ENCODE measurements at places on chromosomes 4 and X.

DNA sequence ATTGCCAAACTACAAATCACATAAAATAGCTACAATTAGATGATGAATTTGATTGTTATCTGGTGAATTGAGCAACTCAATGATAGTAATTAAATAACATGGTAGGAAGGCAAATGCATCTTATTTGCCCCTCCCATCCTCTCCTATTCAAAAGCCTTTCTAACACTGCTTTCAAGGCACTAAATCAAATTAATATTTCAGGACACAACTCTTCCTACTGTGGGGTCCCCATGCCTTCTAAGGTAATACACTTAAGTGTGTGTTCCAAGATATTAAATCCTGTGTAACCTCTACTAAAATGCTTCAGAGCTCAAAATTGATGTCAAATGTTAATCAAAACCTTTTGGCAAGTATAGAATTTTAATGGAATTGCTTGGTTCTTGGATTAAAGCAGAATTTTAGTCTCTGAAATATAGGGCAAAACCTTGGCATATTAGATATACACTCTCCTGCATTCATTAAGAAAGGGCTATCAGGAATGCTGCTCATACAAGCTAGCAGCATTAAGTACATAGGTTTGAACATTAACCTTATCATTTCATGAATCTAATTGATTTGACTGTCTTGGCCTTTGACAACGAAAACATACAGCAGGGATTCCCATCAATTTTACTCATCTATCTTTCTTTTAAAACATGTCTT lies 371.8 kb upstream of the GALNTL6 start:
- DNase-seq: no peak

DNA sequence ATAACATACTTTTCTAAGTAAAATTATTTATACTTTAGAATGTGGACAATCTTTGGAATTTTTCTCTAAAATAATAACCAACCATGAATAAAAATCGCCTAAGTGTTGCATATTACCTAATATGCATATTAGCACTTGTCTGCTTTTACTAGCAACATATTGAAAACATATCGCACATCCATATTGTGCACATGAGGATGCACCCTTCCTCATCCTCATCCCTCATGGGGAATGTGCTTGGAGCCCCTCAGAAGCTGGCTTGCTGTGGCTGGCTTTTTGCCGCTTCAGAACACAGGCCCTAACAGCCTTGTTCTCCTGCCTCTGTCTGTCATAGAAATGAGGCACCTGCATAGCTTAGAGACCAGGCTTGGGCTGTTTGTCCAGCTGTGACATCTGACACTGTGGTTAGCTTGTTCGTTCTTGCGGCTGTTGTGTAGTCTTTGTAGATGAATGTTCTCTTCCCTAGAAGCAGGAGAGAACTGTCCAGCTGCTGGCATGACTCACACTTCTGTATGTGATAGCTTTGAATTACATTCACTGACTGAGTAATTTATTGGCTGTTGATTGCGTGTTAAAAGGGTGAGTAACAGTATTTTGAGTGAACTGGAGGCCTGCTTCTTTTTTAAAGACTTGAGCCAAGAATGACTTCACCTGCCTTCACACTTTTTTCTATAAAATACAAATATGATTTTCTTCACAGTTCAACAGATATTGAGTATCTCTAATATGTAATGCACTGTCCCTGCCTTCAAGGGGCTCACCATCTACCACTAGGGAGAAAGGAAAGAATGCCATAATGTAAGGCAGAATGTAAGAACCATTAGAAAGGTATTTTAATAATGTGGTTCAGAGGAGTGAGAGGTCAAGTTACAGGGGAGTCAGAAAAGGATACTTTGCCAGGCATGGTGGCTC lies 81.9 kb downstream of the HMGB2 start:
- no peak for DNase-seq

- peak; percentile 42 for DNase-seq
These were observed at the start of gene SLC9A6 for GRCh38 chrX:135985157-135985972. SLC9A6 (plus strand) TSS chrX:135985435; CDS start chrX:135985659, 224 bp downstream.

DNA sequence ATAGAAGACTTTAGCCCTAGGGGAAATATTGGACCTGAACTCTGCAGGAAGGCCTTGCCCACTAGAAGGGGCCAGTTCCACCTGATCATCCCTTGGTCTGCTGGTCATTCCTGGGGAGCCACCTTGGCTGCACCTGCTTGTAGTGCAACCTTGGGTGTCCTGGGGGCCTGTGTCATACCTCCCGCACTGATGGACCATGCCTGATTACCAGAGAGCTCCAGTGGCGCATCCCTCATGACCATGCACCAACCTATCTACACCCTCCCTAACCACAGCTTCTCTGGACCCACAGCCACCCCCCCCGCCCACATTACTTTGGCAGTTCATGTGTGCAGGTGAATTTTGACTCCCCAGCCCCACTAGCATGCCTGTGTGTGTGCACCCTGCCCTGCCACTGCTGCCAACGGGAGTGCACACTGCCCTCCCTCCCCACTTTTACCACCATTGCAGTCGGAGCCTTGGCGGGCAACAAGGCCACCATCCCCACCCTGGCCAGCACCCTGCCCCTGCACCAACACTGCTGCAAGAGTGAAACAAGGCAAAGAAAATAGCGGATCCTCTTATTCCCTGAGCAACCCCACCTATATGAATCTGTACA lies 208.1 kb downstream of the FAM47B start:
- no peak for DNase-seq

DNA sequence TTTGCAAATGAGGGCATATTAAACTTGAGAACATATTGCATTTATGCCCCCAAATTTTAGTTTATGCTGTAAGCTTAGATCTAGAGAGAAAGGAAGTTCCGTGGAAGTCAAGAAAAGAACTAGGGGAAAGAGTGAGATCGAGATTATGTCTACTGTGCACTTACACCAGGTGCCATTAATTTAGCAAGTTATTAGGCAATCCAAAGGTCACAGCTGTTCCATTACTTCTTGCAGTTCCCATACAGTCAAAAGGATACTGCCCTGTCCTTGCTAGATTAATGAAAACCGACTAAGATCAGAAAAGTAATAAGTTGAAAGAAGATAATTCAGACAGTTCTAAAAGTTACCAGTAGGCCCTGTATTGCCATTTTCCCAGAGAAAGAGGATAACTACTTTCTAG lies 49.3 kb upstream of the SLC7A11 start:
- no peak for DNase-seq

GRCh38 chr4:20252656-20253282 lies 1.1 kb downstream of the SLIT2 start:
- DNase-seq: no peak

- DNase-seq: no peak
These were observed 25.6 kb downstream of the ATP10D start for GRCh38 chr4:47510506-47511143.

- no peak for DNase-seq
These were observed 17.5 kb upstream of the SH3KBP1 start for GRCh38 chrX:19904778-19905367.

DNA sequence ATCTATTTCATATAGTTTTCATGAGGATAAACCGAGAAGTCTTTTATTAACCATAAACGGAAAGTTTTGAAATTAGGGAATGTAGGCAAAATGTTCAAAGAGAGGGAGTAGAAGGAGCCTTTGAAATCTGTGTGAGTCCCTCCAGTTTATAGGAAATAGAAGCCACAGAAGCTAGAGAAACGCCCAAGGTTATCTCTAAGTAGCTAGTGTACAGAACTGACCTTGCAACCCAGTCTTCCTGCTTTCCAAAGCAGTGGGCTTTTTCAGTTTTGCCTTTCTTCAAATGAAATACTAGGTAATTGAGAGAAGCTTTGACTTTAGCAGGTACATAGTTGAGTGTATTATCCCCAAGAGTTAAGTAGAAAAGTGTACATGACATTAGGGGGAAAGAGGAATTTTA lies 39.4 kb downstream of the STIM2 start:
- no peak for DNase-seq

GRCh38 chr4:158450741-158451140 lies 70.9 kb upstream of the RXFP1 start:
- no peak for DNase-seq

DNA sequence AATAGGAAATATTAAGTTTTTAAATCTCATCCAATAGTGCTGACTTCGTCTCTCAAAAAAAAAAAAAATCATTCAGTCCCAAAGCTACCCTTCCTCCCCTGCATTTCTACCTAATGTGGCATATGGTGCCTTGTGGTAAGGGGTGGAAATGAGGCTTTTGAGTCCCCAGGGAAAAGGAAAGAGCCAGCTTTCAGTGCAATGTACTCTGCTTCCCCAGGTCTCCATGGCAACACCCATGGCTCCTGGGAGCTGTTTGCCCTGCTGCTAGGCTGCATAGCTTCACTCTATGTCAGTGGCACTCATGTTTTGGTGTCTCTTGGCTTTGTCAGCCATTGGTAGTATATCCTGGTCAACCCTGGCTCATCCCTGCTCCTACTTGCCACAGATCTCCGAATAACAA lies 175.9 kb downstream of the SLC39A8 start:
- no peak for DNase-seq

- DNase-seq: no peak
These were observed 11.9 kb downstream of the CA5B start for GRCh38 chrX:15749642-15750610.

GRCh38 chr4:186200516-186200915 lies 9.1 kb downstream of the CYP4V2 start:
- DNase-seq: no peak

GRCh38 chr4:162268911-162269310 lies 105.1 kb upstream of the FSTL5 start:
- no peak for DNase-seq

DNA sequence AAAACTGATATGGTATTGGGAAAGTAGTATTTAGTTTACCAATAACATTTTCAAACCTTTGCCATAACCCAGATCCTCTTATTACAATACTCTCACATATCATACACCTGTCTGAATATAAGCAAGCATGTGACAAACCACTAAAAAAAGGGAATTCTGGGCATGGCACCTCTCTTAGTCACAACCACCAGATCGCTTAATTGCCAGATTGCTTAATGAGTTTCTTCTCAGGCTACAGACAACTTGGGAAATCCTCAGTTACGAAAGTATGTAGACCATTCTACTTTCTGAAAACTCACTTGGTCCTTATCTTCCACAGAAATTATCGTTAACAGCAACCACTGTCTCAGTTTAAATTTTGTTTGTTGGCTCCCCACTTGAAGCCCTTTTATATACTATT lies 2.1 kb downstream of the NAF1 start:
- no peak for DNase-seq

GRCh38 chr4:178577933-178578332 lies 1135.7 kb upstream of the AGA start:
- no peak for DNase-seq

- no peak for DNase-seq
These were observed 22.9 kb downstream of the KCTD8 start for GRCh38 chr4:44425614-44426208.

DNA sequence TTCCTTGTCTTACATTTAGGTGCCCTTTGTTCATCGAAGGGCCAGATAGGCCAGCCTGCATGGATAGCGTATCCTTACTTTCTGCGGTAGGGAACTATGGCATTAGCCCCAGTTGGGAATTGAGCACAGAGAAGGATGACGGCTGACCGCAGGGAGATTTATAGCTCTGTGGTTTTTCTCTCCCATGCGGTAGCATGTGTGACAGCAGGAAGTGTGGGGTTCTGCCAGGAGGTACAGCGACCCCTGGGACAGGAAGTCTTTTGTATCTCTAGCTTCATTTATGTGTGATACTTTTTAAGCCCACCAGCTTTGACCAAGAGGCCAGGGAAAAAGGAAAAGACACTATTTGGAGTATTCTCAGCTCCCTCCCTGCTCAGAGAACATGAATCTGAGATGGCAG lies 33.1 kb downstream of the GAB3 start:
- no peak for DNase-seq

- no peak for DNase-seq
These were observed 321.1 kb downstream of the NKX6-1 start for GRCh38 chr4:84177831-84178542.

GRCh38 chr4:169604903-169605331 lies 7.5 kb downstream of the NEK1 start:
- no peak for DNase-seq

- DNase-seq: no peak
These were observed 232.2 kb upstream of the UGT8 start for GRCh38 chr4:114366368-114366767.

GRCh38 chr4:53436251-53436650 lies 58.8 kb downstream of the FIP1L1 start:
- DNase-seq: no peak

DNA sequence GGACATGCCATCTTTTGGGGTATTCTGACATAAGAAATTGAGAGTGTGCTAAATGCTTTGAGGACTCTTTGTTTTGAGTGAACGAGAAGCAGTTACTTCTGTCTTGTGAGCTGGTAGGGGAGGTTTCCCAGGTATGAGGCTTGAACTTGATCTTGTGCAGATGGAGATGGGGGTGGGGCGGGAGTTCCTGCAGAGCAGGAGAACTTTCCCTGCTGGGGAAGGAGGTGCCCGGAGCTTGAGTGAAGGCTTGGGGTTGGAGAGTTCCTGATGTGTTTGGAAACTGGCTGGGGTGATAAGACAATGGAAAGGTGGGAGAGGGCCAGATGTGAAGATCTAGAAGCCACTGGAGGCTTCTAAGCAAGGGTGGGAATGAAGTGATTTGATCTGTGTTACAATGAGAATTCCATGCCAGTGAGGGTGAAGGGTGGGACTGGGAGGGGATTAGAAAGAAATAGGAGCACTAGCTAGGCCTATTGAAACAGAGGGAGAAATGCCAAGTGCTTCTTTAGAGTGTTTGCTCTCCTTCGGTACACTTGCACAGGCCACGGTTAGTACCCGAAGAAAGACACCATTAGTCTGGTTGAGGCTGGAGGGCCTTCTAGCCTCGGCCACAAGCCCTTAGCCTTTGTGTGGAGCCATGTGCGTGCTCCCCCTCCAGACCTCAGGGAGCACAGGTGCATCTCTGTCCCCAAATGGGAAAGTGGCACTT lies 103.5 kb upstream of the STOX2 start:
- no peak for DNase-seq

- no peak for DNase-seq
These were observed 305.9 kb upstream of the HAND2 start for GRCh38 chr4:173835903-173836302.

- DNase-seq: no peak
These were observed 183.9 kb upstream of the PCDH7 start for GRCh38 chr4:30536231-30536630.

DNA sequence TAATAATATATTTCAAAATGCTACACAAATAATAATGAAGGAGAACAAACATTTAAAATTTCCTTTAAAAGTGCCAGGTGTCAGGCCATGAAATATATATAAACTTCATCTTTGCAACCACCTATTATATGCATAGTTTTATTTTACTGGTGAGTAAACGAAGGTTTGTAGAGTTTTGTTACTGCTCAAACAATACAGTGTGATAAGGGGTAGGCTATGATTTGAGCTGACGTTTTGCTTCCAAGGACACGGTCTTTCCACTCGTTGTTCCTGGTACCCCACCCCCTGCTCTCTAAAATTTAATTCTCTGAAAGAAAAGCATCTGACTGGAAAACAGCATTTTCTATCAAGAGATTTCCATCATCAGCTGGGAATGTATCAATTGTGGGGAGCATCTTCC lies 27.2 kb upstream of the GPRIN3 start:
- DNase-seq: no peak

DNA sequence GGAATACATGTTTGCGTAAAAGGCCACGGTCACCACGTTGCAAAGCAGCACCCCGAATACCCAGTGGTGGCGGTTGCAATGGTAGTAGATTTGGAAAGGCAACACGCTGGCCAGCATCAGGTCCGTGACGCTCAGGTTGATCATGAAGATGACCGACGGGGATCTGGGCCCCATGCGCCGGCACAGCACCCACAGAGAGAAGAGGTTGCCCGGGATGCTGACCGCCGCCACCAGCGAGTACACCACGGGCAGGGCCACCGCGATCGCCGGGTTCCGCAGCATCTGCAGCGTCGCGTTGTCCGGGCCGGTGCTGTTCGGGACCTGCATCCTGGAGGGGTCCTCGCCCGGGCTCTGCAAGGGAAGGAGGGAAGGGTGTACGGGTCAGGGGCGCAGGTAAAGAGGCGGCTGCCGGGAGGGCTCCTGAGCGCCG lies 13.5 kb upstream of the ASMTL start:
- DNase-seq: no peak
